ENCODE measurements at places on chromosomes 16 and 17.
A peak's percentile ranks its signal among the peaks of the same experiment; 100 is the strongest.

DNA sequence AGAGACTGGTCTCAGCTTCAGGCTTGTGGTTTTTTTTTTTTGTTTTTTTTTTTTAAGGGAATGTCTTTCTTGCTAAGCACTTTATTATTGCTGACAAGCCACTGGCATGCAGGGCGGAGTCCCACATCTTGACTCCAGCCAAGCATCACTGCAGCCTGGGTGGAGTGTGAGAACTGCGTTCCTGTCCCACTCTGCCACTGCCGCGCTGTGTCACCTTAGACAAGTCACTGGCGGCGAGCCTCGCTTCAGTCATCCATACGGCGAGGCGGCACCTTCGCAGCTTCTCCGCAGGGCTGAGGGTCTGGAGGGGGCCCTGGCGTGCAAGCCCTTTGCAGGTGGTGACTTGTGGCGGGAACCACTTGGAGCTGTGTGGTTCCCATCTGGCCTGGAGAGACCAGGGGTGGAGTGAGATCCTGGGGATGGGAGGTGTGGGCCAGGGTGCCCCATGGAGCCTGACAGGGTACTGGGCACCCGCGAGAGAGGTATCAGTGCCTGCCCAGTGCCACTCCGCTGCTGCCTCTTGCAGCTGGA is 99.1 kb upstream of the CIBAR2 start:
- no peak for DNase-seq

DNA sequence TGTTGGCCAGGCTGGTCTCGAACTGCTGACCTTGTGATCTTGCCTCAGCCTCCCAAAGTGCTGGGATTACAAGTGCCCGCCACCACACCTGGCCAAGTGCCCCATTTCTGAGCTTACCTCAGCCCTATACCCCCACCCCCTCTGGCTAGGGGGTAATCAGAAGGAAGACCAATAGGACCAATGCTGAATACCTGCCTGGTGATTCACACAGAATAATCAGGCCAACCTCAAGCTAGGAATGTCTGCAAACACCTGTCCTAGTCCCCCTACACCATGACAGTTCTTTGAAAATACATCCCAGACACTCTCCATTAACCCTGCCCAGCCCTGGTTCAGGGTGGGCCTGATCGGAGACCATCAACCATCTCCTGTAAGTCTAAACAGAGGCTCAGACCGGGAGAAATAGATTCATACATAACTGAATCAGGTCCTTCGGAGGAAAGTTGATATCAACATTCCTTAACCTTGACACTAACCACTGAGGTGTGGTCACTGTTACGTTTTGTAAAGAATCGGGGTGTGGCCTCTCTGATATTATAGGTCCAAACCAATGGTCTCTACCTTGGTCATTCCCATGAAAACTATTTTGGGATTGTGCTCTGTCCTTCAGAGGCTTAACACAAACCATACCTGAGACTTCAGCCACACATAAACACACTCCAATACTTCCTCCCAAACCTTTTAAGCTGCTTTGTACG is 130.8 kb downstream of the GAS7 start:
- DNase-seq = no peak

DNA sequence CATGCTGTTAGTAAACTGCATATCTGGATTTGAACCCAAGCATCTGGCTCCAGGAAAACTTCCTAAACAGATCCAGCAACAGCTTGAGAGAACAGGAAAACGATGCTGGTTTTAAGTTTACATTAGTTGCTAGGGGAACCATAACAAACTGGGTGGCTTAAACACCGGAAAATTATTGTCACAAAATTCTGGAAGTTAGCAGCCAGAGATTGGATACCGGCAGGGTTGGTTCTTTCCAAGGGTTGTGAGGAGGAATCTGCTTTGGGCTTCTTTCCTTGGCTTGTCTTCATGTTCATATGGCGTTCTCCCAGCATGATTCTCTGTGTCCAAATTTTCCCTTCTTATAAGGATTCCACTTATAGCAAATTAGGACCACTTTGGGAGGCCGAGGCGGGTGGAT is 276.9 kb upstream of the TOM1L1 start:
- peak; percentile 56 for DNase-seq

GRCh38 chr16:89612415-89613166 is 851 bp upstream of the DPEP1 start:
- DNase-seq = no peak

DNA sequence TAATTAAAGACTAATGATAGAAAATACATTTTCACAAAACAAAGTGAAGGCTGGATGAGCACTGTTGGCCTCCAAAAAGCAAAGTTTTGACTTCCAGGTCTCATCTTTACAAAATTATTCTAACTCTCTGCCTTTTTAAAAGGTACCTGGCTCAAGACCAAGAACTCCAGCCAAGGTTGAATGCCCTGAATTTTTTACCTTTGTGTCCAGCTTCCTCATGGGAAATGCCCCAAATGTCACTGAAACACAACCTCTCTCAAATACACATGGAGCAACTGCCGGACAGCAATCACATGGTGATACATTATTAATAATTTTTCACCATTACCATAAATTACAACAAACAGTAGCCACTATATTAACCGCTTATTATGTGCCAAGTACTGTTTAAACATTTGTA is 32.2 kb downstream of the ADAMTS18 start:
- no peak for DNase-seq

DNA sequence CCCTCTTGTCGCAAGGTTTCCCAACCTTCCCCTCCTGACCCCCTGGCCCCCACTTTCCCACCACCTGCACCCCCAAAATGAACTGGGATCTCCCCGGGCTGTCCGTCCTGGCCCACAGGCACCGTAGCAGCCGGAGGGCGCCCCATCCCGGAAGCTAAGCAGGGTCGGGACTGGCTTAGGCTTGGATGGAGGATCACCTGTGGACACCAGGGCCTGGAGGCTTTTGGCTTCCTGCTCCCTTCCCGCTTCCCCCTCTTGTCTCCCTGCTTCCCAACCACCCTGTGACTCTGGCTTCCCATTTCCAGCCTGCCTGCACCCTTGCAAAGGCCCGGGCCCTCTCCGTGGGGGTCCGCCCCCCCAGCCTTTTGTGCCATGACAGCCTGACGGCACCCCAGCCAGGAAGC is 2291.3 kb downstream of the TP53TG3F start:
- DNase-seq = no peak
